ENCODE measurements at places on chromosomes 6 and 20.

DNA sequence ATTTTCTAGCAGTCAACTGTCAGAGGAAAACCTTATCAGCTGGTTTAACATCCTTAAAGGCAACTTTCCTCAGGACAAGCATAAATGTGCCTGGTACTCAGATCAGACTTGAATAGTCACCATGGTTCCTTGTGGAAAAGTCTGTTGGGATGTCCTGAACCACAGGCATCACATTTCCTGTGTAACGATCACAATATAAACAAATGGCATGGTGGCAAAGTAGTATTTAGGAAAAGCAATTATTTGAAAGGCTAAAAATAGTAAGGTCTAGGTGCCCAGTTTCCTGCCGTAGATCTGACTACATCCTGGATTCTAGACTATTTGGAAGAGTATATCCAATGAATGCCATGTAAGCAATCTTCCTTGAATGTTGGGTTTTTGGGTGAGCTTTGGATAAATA is 271.9 kb upstream of the AGPAT4 start:
- DNase-seq, result no peak

GRCh38 chr6:79494841-79495240 is 42.4 kb downstream of the LCA5 start:
- no peak for DNase-seq

- no peak for DNase-seq
These were observed 26.0 kb upstream of the SYNDIG1 start for GRCh38 chr20:24443436-24443835.

- no peak for DNase-seq
These were observed 109.7 kb downstream of the BCAS1 start for GRCh38 chr20:53960579-53961272.

DNA sequence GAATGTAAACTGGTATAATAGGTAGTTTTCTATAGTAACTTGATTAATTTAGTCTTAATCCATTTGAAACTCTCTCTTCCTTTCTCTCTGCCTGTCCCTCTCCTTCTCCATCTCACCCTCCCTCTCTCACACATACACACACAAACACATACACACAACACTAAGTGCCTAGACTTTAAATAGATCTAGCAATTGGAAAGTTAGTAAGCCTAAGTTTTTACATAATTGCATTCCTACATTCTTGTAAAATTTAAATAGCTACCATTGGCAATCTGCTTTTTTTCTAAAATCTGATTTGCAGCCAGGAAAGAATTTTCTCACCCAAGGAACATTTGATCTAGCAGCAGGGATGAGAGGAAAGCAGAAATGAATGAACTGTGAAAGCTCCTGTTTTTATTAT is 15.7 kb downstream of the GFRA4 start:
- DNase-seq, result no peak

- no peak for DNase-seq
These were observed 199.0 kb downstream of the ARHGAP18 start for GRCh38 chr6:129510950-129511349.

GRCh38 chr6:137488150-137489045 is 5.8 kb downstream of the OLIG3 start:
- no peak for DNase-seq

GRCh38 chr6:35056952-35057351 is 84.2 kb downstream of the TCP11 start:
- DNase-seq, result no peak

DNA sequence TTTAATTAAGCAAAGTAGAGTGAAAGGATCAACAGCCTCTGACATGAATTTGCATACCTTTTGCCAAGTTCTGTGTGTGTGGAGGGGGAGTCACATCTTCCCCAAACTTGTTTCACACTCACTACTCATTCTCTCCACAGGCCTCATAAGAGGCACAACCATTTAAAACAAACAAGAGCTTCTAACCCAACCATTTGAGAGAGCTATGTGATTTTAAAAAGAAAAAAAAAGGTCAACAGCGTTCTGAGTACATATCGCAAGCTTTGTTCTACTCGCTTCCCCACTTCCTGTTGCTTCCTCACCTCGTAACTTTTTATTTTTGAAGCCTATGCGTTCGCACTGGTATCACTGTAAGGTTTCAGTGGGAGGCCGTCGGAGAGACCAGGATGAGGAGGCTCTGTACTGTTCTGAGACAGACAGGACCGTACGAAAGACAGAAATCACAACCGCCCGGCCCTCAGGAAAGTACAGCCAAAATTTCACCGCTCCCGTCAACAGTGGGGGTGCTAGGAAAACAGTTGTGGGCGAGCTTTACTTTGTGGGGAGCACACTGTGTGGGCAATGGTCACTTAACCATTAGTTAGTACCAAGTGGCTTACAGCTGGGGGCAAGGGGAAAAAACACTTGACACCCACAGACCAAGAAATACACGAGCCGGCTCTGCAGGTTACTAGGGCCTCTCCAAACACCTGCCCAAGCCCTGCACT is 61.3 kb downstream of the TRERF1 start:
- no peak for DNase-seq

- DNase-seq, result no peak
These were observed at the start of gene ACSS2 for GRCh38 chr20:34876406-34877282. ACSS2 (plus strand) TSS chr20:34876612; CDS start chr20:34876646, 34 bp downstream.

All from ascending aorta (tissue), 2 donors.